ENCODE measurements at places on chromosomes 1 and 21.

DNA sequence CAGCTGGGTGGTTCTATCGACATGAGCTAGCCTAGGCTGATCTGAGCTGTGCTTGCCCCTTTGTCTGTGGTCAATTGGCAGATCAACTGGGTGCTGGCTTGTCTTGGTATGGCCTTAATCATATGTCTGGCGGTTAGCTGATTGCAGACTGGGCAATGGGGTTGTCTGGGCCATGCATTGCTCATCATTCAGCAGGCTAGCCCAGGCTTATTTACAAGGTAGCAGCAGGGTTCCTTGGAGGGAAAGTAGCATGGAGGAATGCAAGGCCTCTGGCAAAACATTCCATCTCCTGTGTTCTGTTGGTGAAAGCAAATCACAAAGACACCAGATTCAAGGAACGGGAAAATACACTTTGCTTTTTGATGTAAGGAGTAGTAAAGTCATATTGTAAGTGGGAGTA is 84.0 kb upstream of the IVNS1ABP start:
- DNase-seq: peak; percentile 60

DNA sequence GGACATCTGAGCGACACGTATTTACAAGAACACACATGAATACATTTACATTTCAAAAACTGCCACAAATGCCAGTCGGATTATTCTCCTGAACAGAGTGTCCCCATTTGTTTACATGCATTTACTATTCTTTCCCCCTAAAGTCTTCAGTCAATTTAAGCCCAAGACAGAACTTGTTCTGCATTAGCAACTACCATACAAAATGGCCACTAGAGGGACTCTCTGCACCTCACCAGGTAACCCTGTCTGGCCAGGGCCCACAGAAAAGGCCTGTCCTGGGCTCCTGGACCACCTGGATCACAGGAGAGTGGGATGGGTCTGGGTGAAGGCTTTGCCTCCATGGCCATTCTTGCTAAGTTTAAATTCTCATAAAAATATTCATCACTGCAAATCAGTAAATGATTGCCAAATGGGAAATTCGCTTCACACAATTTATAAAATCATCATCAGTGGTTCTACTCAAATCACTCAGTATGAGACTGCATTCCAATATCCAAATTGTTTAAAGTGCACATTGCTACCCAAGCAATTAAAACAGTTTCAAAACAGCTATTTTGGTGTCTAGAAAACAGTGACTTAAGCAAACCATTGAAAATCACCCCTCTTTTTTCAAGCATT is 12.5 kb upstream of the GUCA2A start:
- no peak for DNase-seq

DNA sequence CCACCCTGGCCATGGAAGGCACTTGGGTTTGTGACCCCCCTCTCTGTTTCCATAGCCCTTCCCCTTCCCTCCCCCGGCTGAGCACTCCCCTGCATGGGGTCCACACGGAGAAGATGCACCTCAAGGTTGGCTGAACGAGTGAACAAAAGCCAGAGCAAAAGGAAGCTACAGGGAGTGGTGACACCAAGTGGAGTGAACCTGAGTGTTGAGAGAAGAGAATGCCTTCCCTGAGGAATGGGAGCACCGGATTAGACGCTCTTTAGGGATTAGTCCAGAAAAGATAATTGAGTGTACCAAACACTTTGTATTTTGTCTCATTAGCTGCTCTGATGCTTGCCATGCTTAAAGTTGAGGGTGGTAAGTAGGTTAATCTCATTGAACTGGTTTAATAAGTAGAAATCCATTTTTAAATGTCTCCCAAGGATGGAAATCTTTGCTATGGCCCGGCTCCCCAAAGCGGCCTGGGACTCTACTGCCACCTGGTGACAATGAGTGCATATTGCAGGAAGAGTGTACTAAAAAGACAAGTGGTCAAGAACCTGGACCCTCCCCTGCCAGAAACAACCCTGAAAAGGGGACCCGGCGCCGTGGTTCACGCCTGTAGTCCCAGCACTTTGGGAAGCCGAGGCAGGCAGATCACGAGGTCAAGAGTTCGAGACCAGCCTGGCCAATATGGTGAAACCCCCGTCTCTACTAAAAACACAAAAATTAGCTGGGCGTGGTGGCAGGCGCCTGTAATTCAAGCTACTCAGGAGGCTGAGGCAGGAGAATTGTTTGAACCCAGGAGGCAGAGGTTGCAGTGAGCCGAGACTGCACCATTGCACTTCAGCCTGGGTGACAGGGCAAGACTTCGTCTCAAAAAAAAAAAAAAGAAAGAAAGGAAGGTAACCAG is 150.6 kb upstream of the ZC3H12A start:
- DNase-seq: no peak

GRCh38 chr1:99176753-99177152 is 87.5 kb upstream of the PLPPR4 start:
- no peak for DNase-seq

GRCh38 chr1:54973205-54973921 is 7.1 kb upstream of the TMEM61 start:
- DNase-seq: no peak

- peak; percentile 60 for DNase-seq
These were observed 723 bp downstream of the CDC42BPA start for GRCh38 chr1:227317523-227318015.

GRCh38 chr1:204357551-204358490 is 1.9 kb downstream of the PLEKHA6 start:
- DNase-seq: no peak

DNA sequence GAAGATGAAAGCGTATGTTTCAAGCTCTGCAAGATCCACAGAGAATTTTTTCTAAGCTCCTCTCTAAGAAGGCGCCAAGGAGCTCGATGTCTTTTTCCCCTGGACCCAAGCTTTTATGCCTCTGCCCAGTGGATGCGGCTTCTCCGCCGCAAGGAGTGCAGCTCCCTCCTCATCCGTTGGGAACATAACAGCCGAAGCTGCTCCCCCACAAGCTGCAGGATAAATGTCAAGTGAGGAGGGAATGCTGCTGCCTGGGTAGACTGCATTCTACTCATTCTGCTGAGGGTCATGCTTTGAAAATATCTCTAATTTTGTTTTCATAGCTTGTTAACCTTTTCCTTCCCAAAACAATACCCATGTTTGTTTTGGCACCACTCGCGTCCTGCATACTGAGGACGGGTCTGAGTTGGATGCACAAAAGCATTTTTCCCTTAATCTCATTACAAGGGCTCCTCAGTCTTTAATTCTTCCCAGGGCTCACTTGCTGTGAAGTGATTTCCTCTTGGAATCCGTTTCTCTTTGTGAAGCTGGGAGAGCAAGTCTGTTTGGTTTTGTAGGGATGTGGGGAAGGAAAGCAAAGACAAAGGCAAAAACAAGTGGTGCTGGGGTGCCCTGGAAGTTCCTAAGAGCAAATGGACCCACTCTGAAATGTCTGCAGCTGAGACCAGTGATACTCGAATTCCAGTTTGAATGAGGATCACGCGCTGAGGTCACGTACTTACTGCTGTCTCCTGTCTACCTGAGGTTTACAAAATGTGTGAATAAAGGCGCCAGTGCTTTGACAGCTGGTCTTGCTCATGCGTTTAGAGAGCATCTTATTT is 134.0 kb upstream of the IRF2BP2 start:
- DNase-seq: no peak

GRCh38 chr21:29271927-29272333 is 26.8 kb upstream of the BACH1 start:
- DNase-seq: no peak

- no peak for DNase-seq
These were observed 24.9 kb downstream of the PCAT6 start for GRCh38 chr1:202835548-202836072.

All from H4 (cell line).